ENCODE measurements at places on chromosomes 12 and 14. TPM values are rescaled to one million over a fixed set of nuclear protein-coding genes. Genes with fewer than 3 reads are reported as not detected.

DNA sequence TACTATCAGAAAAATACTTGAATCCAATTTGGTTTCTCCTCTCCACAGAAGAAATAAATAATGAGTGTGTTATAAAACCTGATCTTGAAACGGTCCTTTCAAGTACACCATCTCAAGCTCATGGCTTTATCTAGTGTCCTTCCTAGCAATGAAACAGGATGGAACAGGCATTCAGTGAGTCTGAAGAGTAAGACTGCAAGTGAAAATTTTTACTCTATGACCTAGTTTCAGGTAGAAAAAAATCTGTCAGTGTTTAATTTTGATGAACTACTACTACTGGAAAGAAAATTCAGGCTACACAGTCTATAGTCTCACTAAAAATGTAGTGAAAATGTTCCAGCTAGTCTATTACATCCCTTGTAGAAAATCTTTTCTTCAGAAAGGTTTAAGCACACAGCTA lies 7.7 kb downstream of the CBX5 start:
- H3K4me3 ChIP-seq: no peak overlapping the region
- H3K36me3 ChIP-seq: peaks cover 12% of the 10 kb centered on the region
- no peaks in the 10 kb centered on the region for H3K27me3 ChIP-seq

DNA sequence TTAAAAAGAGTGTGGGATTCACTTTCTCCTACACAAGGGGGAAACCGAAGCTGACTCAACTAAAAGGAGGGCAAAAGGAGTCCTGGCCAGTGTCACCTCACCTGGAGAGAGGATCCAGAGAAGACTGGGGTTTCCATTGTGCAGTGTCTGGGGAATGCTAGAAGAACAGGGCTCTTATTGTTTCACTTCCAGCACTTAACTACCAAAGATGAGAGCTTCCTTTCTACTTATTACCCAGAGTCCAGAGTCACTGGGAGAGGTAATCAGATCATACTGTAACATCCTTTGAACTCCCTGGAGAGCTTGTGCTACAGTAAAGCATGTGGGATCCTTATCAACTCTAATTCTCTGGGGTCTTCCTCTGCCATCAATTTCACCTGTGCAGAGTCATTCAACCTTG lies 148.4 kb upstream of the BCL2L14 start:
- DNase-seq: no peak
- peaks cover 22% of the 10 kb centered on the region for H3K27me3 ChIP-seq
- H3K27ac ChIP-seq: peak overlapping the region; percentile 95
- peaks cover 47% of the 10 kb centered on the region for H3K4me1 ChIP-seq

- H3K36me3 ChIP-seq: no peaks in the 10 kb centered on the region
- H3K27ac ChIP-seq: no peak overlapping the region
- no peaks in the 10 kb centered on the region for H3K4me1 ChIP-seq
- no peak overlapping the region for H3K4me3 ChIP-seq
- no peaks in the 10 kb centered on the region for H3K27me3 ChIP-seq
These were observed 41.4 kb downstream of the SLC17A8 start for GRCh38 chr12:100398307-100398706.

DNA sequence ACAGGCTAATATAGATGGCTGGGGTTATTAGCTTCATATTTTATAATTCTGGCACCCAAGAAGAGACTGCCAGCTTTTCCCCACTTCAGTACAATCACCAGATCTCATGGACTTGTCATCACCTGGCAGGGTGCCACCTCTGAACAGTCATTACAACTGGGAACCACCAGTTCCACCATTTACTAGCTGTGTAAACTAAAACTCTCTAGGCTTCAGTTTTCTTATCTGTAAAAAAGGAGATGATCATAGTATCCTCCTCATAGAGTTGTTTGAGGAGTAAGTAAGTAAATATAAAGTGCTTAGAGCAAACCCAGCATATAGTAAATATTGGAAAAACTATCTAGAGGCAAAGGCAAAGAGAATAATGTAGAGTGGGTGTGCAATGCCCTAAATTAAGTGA lies 19.3 kb downstream of the CPNE8 start:
- H3K4me3 ChIP-seq: no peak overlapping the region
- DNase-seq: no peak
- H3K27me3 ChIP-seq: no peaks in the 10 kb centered on the region
- no peaks in the 10 kb centered on the region for H3K36me3 ChIP-seq

DNA sequence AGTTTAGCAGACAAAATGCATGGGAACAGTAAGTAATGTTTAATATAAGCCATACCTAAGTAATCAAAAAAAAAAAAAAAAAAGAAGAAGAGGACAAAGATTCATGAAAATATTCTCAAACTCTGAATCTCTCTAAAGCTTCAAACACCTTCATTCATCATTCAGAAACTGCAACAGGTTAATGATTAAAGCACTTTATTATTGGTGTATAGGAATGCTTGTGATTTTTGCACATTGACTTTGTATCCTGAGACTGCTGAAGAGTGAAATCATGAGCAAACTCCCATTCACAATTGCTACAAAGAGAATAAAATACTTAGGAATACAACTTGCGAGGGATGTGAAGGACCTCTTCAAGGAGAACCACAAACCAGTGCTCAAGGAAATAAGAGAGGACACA lies 278.4 kb upstream of the DCN start:
- no peak for DNase-seq
- H3K4me3 ChIP-seq: no peak overlapping the region
- no peaks in the 10 kb centered on the region for H3K36me3 ChIP-seq
- no peaks in the 10 kb centered on the region for H3K27me3 ChIP-seq
- no peak overlapping the region for H3K27ac ChIP-seq

Gene GDF3
- total RNA-seq: not detected
